ENCODE measurements at places on chromosomes 2 and 18.

DNA sequence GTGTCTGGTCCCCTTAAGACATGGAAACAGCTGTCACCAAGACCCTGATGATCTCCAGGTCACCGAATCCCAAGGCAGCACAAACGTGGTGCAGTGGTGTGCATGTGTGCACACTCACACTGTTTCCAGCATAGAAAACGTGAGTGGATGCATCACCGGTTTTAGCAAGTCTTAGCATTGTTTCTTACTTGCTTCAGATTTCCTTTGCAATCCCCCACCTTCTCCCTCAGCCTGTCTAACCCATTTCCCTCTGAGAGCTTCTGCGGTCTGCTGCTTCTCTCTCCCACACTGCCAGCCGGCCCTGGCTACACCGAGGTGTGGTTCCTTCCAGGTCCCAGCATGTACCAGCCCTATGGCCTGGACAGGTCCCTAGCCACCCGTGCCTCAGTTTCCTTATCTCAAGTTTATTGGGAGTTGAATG is 343.4 kb upstream of the HS6ST1 start:
- DNase-seq: no peak

DNA sequence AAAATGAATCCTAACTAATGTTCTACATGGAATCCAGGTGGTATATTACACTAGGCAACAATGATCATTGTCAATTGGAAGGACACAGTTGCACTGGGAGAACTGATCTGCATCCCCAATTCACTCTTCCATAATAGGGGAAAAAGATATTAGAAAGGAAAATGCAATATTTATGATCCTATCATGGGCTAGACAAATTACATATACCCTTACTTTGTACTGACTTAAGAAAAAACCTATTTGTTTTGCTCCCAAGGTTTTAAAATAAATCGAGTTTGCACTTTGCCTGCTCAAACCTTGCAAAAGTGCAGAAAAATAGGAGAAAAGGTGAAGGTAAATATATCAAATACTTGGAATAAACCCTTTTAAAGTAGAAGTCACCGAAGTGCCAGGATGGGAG is 11.0 kb upstream of the PAX3 start:
- DNase-seq: no peak

- no peak for DNase-seq
Observed at GRCh38 chr2:44566059-44566458, 204.3 kb downstream of the CAMKMT start.

- DNase-seq: no peak
Observed at GRCh38 chr18:58095222-58095621, 51.2 kb downstream of the NEDD4L start.

DNA sequence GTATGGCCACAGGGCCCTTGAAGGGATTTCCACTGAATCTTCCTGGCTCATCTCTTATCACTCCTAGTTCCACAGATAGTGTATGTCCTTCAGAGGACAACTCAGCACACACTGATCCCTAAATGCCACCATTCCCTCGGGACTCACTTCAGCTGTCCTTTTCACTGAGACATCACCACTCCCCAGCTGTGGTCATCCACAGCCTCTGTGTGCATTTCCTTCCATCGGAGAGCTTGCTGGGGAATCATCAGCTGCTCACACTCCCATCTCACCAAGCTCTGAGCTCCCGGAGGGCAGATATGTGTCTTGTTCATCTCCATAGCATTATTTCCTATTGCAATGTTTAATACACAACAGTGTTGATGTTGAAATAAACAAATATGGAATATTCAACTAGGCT is 759.5 kb downstream of the RNF144A start:
- DNase-seq: no peak

GRCh38 chr2:37501113-37501512 is 156.7 kb downstream of the QPCT start:
- DNase-seq: no peak

GRCh38 chr2:24621779-24622538 is 130.9 kb downstream of the NCOA1 start:
- no peak for DNase-seq

- no peak for DNase-seq
Observed at GRCh38 chr2:169493360-169493759, 14.1 kb downstream of the BBS5 start.

- no peak for DNase-seq
Observed at GRCh38 chr18:13175266-13175665, 43.3 kb upstream of the LDLRAD4 start.

GRCh38 chr18:62751977-62752376 is 36.6 kb downstream of the PHLPP1 start:
- DNase-seq: no peak

DNA sequence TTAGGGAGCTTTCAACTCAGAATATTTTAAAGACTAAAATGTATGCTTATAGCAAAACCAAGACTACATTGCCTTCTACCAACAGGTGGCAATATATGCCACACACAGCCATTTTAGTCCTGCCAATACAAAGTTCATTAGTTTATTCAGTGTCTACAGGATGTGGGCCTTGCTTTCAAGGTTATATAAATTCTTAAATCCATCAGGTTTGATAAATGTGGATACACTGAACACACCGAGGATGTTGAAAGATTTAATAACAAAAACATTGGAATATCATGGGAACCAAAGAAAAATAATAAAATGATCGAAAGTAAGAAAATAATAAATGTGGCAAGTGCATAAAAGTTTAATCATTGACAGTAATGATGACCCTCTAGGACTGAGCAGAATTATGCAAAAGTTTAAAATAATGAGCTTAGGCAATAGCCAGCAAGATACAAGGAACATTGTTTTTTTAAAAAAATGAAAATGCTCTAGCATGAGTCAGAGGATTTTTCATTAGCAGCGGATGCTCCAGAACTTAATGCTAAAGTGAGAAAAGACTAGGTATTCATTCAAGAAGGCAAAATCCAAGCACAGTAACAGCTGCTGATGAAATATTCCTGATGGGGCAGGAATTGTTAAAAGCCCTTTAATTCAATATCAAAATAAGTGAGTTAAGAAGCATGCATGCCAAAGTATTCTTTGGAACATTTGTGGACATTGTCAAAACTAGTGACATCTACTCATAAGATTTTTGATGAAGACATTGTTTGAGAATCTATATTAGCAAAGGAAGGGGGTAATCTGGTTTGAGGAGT is 14.2 kb downstream of the SCN9A start:
- no peak for DNase-seq

Measured in GOT3 (cell line).